Ammon's horn (tissue), 1 donor: ENCODE measurements at places on chromosomes 3 and 15.

DNA sequence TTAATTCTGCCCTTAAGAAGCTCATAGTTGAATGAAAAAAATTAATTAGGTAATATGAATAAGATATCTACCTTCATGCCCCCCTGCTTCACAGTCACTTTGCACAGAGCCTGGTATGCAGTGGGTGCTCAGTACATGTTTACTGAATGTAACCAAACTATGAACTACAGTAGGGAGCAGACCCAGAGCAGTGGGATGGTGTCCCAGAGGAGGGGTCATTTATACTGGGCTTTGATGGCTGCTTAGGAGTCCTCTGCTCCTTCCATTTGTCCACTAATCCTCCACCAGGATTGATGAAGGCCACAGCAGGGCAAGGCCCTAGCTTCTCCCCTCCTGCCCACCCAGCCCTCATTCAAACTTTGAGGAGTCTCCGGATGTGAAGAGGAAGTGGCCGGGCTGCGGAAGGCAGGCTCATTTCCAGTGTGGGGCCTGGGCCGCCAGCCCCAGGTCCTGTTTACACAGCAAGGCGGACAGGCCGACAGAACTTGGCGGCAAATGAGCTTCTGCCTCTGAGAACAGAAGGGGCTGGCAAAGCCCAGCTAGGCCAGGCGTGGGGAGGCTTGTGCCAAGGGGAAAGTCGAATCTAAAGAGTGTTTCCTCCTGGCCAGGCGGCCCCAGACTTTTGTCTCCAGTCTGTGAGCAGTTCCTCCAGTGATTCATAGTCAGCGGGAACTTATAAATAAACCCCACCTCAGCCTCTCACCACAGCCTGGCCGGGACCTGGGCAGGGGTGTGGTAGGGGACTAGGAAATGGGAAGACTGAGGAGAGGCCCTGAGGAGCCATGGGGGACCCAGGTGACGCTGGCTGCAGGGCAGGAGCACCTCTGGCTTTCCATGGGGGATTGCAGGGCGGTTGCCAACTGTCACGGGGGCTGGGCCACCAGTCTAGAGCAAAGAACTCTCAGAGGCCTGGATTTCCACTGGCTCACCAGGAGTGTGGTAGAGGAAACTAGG, 51.6 kb upstream of the LCTL start:
- DNase-seq, result peak; percentile 86

GRCh38 chr3:165897137-165897536, 59.9 kb upstream of the BCHE start:
- DNase-seq, result no peak

DNA sequence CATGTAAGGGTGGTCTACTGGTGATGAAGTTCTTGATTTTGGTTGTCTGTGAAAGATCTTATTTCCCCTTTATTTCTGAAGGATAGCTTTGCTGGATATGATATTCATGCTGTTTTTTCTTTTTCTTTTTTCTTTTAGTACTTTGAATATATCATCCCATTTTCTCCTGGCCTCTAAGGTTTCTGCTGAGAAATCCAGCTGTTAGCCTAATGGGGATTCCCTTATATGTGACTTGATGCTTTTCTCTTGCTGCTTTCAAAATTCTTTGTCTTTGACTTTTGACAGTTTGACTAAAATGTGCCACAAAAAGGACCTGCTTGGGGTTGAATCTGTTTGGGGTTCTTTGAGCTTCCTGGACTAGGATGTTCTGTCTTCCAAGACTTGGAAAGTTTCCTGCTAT, 62.6 kb downstream of the AP4E1 start:
- DNase-seq, result no peak

DNA sequence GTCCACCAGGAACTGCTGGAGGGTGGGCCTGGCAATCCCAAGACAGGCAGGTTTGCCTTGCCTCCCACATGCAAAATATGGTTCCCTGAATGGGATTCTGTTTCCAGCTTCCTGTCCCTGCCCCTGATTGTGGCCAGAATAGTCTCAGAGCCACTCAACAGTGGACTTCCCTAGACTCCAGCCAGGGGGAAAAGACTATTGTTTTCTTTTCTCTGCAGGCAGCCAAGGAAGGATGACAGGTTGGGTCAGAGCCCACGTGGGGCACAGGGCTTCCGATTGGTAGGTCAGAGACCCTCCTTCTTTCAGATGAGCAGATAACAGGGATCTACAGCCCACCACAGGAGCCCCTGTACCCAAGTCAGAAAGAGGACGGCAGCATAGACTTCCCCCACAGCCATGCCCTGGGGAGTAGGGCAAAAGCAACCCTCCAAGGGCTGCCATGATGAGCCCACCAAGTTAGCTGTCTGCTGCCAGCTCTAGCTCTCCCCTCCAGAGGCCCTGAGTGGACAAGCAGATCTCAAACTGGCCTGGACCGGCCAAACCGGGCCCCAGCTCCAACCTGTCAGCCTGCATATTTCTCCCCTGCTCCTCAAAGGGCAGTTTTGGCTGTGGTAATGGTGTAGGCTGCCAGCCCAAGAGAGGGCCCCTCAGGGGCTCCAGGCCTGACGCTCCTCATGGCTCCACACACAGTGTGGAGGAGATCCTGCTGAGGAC, 6.4 kb downstream of the TLR9 start:
- DNase-seq, result no peak

GRCh38 chr3:185270262-185270955, 16.6 kb upstream of the EHHADH start:
- peak; percentile 35 for DNase-seq

GRCh38 chr15:92449476-92449875, 55.8 kb downstream of the ST8SIA2 start:
- no peak for DNase-seq

- DNase-seq, result no peak
These were observed 10.2 kb downstream of the EDEM1 start for GRCh38 chr3:5197470-5198312.

DNA sequence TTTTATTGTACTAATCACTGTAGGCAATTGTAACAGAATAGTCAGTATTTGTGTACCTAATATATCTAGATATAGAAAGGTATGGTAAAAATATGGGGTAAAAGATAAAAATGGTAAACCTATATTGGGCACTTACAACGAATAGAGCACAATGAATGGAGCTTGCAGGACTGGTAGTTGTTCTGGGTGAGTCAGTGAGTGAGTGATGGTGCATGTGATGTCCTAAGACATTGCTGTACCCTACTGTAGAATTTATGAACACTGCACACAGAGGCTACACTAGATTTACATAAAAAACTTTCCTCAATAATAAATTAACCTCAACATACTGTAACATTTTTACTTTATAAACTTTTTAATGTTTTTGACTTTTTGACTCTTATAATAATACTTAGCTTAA, 274.3 kb upstream of the PPP2R3A start:
- DNase-seq, result no peak

DNA sequence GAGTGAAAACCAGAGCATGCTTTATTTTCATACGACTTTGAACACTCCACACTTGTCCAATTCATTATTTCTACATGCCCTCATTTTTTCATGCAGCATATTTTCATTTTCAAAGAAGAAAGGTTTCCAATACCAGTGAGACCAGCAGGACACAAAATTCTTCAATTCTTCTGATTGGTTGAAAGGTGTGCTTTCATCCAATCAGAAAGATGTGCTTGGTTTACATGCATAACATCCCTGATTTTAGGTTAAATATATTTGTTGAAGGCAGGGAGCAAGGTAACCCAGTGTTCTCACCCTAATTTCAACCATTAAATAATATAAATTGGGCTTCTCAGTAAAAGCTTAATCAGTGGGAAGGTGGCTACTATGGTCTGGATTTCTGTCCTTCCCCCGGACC, 47.5 kb upstream of the PPIB start:
- DNase-seq, result no peak

- DNase-seq, result no peak
These were observed 209.6 kb upstream of the PFN2 start for GRCh38 chr3:150180334-150180733.

- no peak for DNase-seq
These were observed 87.6 kb downstream of the LRIG1 start for GRCh38 chr3:66413151-66413751.

DNA sequence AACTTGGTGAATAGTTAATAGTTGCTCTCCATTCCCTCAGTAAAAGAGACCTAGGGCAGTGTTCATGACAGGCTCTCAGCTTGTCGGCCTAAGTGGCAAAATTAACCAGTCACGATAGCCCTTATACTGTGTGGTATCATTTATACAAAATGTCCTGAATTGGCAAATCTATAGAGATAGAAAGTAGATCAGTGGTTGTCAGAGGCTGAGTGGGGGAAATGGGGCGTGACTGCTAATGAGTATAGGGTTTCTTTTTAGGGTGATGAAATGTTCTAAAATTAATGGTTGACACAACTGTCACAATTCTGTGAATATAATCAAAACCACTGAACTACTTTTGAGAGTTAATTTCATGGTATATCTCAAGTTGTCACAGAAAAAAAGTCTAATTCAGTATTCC, 20.9 kb downstream of the ARIH1 start:
- DNase-seq, result no peak

DNA sequence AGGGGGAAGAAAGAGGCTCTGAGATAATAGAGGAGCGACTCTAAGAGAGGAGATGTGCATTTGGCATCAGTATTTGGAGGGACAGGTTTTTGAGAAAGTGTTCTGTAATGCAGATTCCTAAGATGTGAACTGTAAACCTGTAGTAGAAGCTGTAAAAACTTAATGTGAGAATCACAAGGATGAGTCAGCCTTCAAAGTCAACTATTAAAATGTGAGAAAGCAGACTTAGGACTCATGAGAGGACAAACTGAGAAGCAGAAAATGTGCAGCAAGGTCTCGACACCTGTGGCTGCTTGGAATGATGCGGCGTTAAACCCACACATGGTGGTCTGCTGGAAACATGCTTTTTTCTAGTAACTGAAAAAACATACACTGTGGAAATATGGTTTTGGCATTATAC, 36.0 kb downstream of the USP13 start:
- DNase-seq, result no peak

- no peak for DNase-seq
These were observed 34.4 kb downstream of the TARS3 start for GRCh38 chr15:101689901-101690300.

GRCh38 chr3:138470687-138471086, 36.3 kb downstream of the ESYT3 start:
- DNase-seq, result no peak

DNA sequence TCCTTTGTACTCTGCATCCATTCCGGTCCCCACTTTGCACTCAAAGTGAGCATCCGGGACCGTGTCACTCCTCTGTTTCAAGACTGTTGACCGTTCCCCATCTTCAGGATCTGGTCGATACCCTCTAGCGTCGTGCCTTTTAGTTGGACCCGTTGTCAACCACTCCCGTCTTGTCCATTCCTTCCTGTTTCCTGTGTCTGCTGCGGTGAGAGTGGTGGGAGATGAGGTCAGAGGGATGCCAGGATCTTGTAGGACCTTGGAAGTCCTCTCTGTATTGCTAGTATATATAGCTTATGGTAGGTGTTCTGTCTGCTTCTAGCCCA, 624 bp downstream of the BRK1 start:
- DNase-seq, result no peak

DNA sequence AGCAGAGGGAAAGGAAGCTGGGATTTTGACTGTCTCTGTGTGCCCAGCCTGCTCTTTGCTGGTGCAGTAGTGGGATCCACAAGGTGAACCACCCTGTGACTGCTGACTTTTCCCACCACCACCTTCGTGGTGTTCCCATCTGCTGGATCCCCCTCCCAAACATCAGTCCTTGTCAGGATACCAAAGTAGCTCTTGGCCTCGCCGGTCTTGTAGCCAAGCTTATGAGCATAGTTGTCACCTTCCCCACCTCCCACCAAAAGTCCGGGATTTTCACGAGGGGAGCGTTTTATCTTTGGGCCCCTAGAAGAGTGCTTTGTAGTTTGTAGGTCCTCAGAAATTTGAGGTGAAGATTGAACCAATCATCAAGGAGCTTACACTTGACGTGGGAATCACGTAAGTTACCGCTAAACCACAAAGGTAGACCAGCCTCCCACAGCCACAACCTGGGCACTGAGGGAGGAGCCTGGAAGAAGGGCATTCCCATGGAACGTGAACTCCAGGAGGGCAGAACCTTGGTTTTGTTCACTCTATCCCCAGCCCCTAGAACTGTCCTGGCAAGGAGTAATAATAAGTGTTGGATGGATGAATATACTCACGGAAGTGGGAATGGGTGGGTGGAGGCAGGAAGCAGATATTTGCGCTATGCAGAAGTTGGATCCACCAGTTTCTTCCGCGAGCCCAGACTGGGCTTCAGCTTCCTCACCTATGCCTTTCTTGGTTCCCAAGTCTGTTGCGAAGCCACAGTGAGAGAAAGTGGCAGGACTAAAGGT, 814 bp upstream of the TEX264 start:
- no peak for DNase-seq

- no peak for DNase-seq
These were observed 245.0 kb downstream of the UACA start for GRCh38 chr15:70518201-70519003.

DNA sequence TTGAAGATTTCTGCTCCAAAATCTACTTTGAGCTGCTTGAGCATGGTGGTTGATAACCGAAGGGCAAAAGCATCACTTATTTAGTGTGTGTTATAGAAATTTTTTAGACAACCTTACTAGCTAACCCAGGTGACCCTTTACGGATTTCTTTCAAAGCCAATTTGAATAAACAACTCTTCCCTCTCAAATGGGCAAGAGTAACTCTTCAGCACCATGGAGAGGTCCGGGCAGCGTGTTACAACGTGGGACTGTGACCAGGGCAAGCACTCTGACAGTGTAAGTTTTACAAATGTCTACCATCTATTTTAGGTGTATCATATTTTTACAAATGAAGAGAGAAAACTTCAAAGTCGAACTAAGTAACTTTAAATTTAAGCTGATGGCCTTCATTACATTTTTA, 471.8 kb downstream of the MFSD1 start:
- DNase-seq, result no peak

DNA sequence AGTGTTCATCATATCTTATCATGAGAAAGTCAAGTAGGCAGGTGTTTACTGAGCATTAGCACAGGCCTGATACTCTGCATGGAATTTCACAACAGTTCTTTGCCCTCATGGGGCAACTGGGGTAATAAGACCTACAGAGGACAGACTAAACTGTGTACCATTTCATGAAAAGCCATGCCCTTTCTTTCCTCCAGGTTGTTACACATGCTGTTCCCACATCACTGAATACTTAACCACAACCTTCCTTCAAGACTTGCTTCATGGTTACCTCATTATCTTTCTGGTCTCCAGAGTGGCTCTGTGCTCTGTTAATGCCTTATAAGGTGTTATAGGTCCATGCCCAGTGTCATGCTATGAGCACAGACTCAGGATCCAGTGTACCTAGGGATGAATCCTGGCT, 28.2 kb upstream of the RSL24D1 start:
- DNase-seq, result no peak
